Smooth muscle cell of trachea (primary cell): ENCODE measurements at places on chromosomes 7 and 10. TPM values are rescaled to one million over a fixed set of nuclear protein-coding genes. Genes with fewer than 3 reads are reported as not detected.

The RAPGEF5 gene
- total RNA-seq: 1.3 and 1.6 TPM in 2 replicates

The SPRN gene
- 0.87 and 3.1 TPM in 2 replicates for total RNA-seq

The SPDYE5 gene
- not detected in 2 replicates for total RNA-seq

The ZNF12 gene
- total RNA-seq: 18.9 and 19.6 TPM in 2 replicates

The ELN gene
- total RNA-seq: 4.4 and 7.8 TPM in 2 replicates

The LBX1 gene
- total RNA-seq: not detected in 2 replicates

The IDE gene
- 22.8 and 24.3 TPM in 2 replicates for total RNA-seq

The OR2A42 gene
- total RNA-seq: 0.15 TPM in 1 of 2 replicates, not detected in the other

The CCDC172 gene
- total RNA-seq: not detected in 2 replicates

The EEPD1 gene
- total RNA-seq: 5.4 and 19.4 TPM in 2 replicates

The PLXDC2 gene
- total RNA-seq: 1.7 and 2.8 TPM in 2 replicates

The BTBD16 gene
- 0.15 TPM in 1 of 2 replicates, not detected in the other for total RNA-seq

The KCNMA1 gene
- total RNA-seq: 44.8 and 61.7 TPM in 2 replicates

The GHRHR gene
- total RNA-seq: not detected in 2 replicates
